ENCODE measurements at places on chromosomes 11 and 22.

- no peak for DNase-seq
These were observed 59.1 kb downstream of the RASSF10 start for GRCh38 chr11:13068211-13068610.

GRCh38 chr22:40443732-40444131, 73.3 kb downstream of the SGSM3 start:
- DNase-seq = no peak

DNA sequence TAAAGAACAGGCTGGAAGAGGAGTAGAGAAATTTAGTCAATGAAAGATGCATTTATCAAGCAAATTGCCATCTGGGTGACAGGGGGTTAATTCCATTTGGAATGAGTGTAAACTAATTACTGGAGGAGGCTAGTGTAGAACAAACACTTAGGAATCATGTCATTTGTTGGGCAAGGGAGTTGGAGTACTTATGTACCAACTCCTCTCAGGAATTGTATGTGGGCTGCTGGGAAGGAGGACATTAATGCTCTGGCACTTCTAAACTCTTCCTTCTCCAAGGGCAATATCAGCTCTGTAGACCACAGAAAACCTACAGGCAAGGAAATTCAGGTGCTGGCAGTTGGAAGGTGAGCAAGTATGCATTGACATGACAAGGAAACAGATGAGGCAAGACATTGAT, 141.0 kb downstream of the MSANTD4 start:
- no peak for DNase-seq

- DNase-seq = no peak
These were observed 29.9 kb downstream of the MICAL2 start for GRCh38 chr11:12140186-12140793.

DNA sequence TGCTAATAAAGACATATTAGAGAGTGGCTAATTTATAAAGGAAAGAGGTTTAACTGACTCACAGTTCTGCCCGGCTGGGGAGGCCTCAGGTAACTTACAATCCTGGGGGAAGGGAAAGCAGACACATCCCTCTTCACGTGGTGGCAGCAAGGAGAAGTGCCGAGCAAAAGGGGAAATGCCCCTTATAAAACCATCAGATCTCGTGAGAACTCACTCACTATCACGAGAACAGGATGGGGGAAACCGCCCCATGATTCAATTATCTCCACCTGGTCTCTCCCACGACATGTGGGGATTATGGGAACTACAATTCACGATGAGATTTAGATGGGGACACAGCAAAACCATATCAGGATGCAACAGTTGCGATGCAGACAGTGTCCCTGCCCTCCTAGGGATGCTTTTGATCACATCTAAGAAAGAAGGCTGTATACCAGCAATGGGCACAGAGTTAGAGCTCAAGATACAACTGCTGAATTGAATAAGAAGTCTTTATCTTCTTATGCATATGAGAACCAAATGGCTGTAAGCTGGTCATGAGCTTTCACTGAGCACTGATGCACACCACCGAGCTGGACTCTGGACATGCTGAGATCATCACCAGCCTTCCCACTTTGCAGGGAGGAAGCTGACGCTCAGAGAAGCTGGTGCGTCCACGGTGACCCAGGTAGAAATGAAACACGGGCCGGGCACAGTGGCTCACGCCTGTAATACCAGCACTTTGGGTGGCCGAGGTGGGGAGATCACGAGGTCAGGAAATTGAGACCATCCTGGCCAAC, 255.2 kb downstream of the MN1 start:
- DNase-seq = no peak

- no peak for DNase-seq
These were observed 7.9 kb downstream of the INPPL1 start for GRCh38 chr11:72232260-72233055.

DNA sequence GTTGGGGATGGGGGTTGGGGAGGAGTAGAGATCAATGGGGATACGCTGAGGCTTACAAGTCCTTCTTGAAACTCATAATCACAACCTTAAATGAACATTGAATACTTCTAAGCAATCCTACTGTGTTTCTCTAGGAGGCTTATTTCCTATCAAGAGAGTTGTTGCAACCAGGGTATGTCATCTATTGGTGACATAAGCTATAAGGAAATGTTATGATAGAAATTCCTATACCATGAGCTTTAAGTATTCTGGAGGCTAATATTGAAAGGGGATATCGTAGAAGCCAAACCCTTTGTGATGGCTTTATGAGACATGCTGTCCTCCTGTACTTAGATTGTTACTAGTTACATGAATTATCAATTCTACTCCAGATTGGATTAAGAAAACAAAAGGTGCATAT, 72.9 kb downstream of the DKK3 start:
- no peak for DNase-seq

- DNase-seq = peak; percentile 16
These were observed at the start of gene NCR3LG1 for GRCh38 chr11:17351510-17352176. TSS of gene NCR3LG1 (plus strand) at chr11:17351800. CDS start at chr11:17351970, 170 bp downstream.

All from activated naive CD4-positive, alpha-beta T cell (primary cell).